ENCODE measurements at places on chromosomes 1 and 21.

DNA sequence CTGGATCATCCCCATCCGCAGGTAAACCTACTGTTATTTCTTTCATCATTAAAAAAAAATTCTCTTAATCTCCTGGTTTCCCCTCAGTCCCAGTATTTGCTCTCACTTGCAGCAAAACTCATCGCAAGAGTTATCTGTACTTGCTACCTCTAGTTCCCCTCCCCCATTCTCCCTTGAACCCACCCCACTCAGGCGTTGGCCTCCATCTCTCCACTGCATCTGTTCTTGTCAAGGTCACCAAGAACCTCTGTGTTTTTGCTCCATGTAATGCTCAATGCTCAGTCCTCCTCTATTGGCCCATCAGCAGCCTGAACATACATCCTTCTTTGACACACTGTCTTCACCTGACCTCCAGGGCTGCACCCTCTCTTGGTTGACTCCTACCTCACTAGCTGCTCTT lies 4.6 kb downstream of the PKLR start:
- no peak for DNase-seq

DNA sequence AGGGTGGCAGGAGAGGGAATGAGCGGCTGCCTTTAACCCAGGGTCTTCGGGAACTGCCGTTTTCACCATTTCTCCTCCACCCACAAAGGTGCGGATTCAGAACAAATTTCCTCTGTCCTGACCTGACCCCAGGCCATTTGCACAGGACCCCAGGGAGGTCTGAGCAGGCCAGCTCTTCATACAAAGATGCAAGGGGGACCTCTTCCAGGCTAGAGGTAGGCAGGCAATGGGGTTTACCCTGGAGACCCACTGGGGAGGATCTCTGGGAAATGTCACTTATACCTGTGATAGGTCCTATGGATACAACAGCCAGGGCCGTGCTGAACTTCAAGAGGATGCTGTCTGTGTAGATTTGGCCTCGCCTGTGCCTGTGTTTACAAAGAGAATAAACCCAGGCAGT lies 89.7 kb upstream of the VAMP3 start:
- DNase-seq: no peak

DNA sequence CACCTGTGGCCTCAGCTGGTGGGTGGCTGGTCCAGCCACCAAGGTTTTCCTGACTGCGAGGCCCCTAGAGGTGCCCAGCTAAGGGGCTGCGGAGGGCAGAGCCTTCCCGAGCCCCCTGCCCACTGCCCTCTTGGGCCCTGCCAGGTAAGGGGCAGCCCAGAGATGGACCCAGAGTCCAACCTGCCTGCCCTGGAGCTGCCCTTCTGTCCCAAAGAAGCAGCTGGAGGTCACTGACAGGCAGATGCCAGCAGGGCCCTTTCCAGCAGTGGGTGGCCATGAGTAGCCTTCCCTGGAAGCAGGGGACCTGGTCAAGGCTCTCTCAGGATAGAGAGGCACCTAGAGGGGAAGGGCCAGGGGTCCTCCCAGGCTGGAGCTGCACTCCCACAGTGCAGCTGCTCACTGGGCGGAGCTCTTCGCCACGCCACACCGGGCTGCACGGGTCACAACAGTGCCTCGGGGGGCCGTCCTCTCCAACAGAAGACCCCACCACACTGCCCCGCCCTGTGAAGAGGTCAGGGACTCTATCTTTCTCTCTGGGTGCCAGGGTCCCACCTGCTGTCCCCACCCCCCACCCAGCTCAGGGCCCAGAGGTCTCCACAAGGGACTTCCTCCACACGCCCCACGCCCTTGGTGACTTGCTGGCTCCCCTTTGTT lies 10.9 kb upstream of the GNB1 start:
- no peak for DNase-seq

DNA sequence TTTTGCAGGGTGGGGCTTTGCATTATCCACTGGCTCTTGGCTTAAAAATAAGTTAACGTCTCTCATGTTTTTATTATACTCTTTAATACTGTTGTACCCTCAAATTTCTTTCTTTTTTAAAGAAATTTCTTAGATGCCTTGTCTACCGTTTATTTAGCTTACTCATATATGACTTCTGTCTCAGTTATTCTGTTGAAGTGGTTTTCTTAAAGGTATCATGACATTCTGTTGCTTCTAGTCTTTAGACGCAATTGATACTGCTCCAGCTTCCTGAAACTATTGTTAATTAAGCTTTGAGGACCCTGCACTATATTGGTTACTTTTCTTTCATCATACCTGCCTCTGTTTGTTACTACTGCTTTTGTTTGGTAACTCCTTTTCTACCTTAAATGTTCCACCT lies 11.7 kb downstream of the PKN2 start:
- DNase-seq: no peak

GRCh38 chr1:180186831-180187230 lies 32.2 kb downstream of the QSOX1 start:
- no peak for DNase-seq

GRCh38 chr21:45533846-45534635 lies 8.2 kb downstream of the SLC19A1 start:
- DNase-seq: no peak

DNA sequence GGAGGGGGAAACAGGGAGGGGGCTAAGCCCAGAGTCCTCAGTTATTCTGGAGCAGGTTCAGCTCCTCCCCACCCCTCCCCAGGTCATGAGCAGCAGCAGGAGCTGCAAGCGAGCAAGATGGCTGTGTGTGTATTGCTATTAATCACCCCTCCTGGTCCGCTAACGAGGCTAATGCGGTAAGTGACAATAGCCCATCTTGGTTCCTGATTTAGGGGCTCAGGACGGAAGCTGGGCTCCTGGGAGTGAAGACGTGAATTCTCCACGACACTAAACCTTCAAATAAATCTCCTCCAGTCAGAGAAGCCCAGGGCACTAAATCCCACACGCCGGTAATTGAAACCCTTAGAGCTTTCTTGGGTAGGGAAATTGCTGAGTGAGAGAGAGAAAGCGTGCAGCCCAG lies 76.1 kb downstream of the TMEM53 start:
- DNase-seq: no peak

- DNase-seq: no peak
These were observed 167.2 kb downstream of the ADGRL2 start for GRCh38 chr1:81967951-81968350.

- DNase-seq: no peak
These were observed 29.6 kb downstream of the DISP1 start for GRCh38 chr1:222844411-222844779.

- DNase-seq: no peak
These were observed 32.0 kb downstream of the VANGL2 start for GRCh38 chr1:160432371-160432786.

- no peak for DNase-seq
These were observed 36.9 kb downstream of the SIM2 start for GRCh38 chr21:36735724-36736320.

DNA sequence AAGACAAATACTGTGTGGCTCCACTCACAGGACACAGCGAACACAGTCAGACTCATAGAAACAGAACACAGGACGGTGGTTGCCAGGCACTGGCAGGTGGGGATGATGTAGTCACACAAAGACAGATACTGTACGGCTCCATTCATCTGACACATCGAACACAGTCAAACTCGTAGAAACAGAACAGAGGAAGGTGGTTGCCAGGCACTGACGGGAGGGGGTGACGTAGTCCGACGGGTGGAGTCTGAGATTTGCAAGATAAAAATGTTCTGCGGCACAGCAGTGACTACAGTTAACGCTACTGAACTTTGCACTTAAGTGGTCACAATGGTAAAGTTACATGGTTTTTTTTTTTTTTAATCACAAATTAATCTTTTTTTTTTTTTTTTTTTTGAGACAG lies 18.7 kb downstream of the C21orf58 start:
- DNase-seq: no peak

- DNase-seq: no peak
These were observed 69.8 kb downstream of the RYR2 start for GRCh38 chr1:237111807-237112206.

DNA sequence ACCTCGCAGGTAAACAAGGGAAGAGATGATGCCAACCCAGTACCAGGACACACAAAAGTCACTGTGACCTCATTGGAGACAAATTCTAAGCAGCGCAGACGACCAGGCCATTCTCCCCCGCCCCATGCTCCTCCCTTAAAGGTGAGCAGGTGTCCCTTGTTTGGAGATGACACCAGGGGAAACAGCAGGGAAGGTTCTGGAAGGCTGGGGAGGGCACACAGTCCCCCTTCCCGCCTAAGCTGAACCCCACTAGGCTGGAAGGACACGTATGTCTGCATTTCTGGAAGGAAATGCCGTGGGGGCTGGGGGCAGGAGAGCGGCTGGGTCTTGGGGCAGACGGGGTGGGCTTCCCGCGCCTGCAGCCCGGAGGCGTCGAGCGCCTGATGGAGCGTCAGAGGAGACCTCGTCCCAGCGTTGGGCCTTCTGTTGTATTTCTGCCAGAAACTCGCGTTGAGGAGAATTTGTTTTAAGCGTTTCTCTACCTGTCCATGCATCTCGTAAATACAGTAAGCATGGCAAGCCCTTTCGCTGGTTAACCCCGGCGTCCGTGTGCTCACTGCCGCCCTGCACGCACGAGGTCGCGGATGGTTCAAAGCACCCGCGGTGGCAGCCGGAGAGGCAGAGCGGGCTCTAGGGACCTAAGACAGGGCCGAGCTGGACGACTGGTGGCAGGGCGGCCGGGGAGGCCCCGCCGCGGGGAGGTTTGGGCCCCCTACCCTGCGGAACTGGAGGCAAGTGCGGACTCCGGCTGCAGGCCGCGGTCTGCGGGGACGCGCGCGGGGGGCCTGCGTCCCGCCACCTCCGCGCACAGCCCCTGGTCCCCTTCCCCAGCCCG lies 1.2 kb upstream of the LHX4 start:
- peak; percentile 40 for DNase-seq

- no peak for DNase-seq
These were observed 287.5 kb downstream of the HLX start for GRCh38 chr1:221166559-221167318.

GRCh38 chr1:3775490-3776230 lies 3.1 kb downstream of the SMIM1 start:
- DNase-seq: peak; percentile 44

- no peak for DNase-seq
These were observed 182.3 kb downstream of the SDCCAG8 start for GRCh38 chr1:243438146-243438545.

DNA sequence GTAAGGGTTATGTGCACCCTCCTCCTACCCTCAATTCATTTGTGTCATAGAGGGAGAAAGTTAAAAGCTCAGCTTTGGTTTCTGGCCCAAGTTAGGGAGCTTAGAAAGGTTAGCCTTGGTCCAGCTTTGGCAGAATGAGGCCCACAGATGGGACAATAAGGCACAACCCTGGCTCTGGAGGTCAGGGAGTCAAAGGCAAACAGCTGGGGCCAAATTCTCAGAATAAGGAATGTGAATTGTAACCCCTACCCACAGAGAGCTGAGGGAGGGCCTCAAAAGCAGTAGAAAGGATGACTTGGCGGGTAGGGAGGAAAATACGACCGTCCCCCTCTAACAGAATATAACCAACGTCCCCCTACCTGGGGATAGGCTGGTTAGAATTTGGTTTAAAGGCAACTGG lies 9.0 kb downstream of the CERS2 start:
- DNase-seq: no peak

DNA sequence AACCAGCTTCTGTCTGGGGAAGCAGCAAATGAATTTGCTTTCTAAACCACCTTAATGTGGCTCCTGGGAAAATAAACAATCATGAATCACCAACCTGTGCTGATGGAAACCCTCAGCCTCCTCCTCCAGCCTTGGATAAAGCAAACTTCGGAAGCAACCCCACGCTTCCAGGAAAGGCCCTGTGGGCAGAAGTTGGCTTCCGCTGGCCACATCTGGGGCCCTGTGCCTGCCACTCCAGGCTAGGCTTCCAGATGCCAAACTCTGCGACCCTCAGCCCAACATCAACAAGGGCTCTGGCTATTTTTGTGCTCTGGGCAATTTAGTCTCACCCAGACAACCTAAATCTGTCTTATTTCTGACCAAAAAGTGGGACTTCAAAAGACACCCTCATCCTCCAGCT lies 6.2 kb upstream of the OXCT2 start:
- DNase-seq: no peak

- DNase-seq: peak; percentile 91
These were observed 71.1 kb upstream of the ERRFI1 start for GRCh38 chr1:8097077-8097799.

- no peak for DNase-seq
These were observed 182.4 kb downstream of the SMYD3 start for GRCh38 chr1:246324711-246325110.

- no peak for DNase-seq
These were observed 5.5 kb downstream of the SIM2 start for GRCh38 chr21:36704281-36704957.

GRCh38 chr1:118921994-118922393 lies 66.1 kb downstream of the TBX15 start:
- DNase-seq: no peak

- DNase-seq: no peak
These were observed 40.0 kb upstream of the EPS15 start for GRCh38 chr1:51559064-51559500.

GRCh38 chr1:19672237-19672636 lies 7.6 kb downstream of the HTR6 start:
- no peak for DNase-seq

GRCh38 chr1:164771619-164772361 lies 212.8 kb downstream of the PBX1 start:
- DNase-seq: peak; percentile 76

DNA sequence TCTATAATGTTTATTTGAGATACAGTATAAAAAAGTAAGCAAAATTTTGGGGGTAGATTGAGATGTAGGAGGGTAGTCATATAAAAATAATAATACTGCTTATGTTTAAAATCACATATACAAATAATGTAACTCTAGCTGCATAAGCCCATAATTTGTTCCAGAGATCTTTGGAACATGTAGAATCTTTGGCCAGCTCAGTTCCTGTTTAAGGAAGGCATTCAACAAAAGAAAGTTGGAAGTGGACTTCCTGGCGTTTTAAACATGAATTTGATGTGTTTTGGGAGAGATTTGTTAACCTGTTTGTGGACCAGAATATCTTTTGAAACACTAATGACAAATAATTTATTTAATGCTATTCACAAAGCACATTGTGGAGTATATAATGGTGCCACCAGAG lies 27.7 kb downstream of the GIPC2 start:
- DNase-seq: no peak

DNA sequence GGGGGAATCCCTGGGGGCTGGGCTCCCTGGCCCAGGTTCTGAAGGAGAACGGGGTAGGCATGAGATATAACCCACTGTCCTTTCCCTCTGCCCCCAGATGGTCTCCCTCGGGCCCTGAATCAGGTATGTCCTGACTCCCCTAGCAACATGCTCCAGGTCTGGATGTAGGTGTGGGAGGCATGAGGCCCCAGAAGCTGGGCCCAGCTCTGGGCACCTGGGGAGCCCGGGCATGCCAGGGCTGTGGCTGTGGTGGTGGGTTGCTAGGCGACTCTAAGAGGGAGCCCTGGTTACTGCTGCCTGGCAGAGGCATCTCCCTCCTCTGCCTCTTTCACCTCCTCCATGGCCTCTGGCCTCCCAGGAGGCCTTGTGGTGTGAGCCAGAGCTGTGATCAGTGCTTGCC lies 16.2 kb downstream of the FOXO6 start:
- no peak for DNase-seq

DNA sequence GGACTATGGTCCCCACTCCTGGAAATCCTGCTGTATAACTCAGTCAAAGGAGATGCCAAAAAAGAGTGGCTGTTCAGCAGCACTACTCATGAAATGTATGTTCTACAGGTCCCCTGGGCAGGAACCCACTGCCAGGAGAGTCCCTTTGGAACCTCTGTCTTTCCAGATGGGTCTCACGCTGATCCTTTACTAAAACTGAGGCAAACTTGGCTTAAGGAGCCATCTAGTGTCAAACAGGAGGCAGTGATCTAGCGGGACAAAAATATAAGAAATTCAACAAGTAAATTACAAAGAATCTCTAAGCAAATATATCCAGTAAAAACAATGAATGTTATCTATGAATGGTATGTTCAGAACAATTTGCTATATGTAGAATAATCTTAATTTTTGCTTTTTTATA lies 80.5 kb upstream of the PRMT6 start:
- DNase-seq: no peak

All from GM23248 (cell line).